ENCODE measurements at places on chromosomes 5 and 9. TPM values are rescaled to one million over a fixed set of nuclear protein-coding genes. Genes with fewer than 3 reads are reported as not detected.

PLEKHG4B gene
- 0.40 TPM for total RNA-seq

- DNase-seq = no peak
Measured at GRCh38 chr5:138264183-138264582, 10.2 kb downstream of the GFRA3 start.

DNA sequence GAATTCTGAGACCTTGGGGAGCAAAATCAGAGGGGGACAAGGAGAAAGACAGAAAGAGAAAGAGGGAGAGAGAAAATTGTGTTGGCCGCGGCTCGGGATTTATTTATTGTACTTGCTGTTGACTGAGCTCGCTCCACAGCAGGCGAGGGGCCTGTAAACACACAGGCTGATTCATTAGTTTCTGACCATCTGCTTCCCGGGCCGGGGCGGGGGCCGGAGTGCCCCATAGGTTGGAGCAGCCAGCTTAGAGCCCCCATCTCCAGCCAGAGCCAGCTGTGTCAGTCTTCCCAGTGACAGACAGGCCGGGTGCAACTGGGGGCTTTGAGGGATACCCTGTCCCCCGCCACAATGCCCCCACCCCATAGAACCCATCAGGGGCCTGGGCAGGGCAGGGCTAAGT lies 30.9 kb downstream of the NTNG2 start:
- DNase-seq = no peak

- no peak for DNase-seq
Measured at GRCh38 chr5:84086511-84086910, 298.2 kb downstream of the EDIL3 start.

DNA sequence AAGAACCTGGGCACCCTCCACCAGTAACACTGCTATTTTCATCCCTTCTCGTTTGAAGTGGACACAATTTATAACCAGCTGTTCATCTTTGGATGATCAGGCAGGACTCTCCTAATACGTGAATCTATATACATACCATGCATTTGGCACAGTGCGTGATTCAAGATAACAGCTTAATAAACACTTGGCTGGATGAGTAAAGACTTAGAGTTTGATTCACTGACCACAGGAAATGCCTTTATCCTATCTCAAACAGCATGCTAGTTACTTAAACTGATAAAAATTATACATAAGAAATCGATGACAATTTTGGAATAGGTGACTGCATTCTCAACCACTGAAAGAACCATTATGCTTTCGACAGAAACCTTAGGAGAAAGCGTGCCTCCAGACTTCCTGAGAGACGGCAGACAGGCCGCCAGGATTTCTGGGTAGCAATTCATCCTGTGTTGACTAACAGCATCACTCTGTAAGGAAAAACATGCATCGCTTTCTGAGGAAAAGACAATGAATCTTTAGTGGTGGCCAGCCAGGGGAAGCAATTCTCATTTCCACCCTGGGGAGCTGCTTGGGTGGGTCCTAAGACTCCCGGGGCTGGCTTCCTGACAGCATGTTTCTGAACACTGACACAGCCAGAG lies 9.7 kb downstream of the MRPL36 start:
- DNase-seq = no peak

DNA sequence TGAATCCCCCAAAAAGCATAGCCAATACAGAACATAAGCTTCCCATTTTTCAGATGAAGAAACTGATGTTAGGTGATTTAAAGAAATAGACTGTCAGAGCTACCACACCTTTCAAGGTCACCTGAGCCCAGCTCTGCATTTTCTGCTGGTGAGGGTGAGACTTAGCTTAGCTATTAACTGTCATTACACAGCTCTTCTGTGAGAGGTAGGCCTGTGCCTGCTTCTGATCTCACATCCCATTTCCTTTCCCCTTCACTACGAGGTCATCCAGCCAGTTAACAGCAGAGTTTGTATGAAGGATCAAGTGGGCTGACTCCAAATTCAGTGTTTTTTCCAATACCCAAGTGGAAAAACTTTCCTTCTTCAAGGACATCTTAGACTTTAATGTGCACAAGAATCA lies 528.6 kb upstream of the CLINT1 start:
- no peak for DNase-seq
